H9 (cell line): ENCODE measurements at places on chromosomes 2 and 18. TPM values are rescaled to one million over a fixed set of nuclear protein-coding genes. Genes with fewer than 3 reads are reported as not detected.

DNA sequence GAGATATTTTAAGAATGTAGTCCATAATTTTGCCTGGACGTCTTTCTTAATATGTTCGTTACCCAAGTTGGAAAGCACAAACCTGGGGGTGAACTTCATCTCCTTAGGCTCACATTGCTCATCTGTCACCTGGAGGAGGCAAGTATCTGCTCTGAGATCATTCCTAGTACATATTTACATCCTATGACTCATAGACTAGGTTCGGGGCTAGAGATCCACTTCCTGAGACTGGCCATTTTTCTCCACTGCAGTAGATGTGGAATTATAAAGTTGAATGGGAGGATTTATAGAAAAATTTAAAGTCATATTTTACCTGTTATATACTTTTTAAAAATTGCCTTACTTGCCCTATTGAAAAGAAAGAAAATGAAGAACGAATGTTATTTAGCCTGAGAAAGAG is 77.5 kb upstream of the PROKR1 start:
- H3K4me1 ChIP-seq = no peaks in the 10 kb centered on the region
- H3K27ac ChIP-seq = no peak overlapping the region
- H3K4me3 ChIP-seq = no peak overlapping the region
- DNase-seq = no peak

CHN1 gene
- 33.9 and 37.0 TPM in 2 replicates for total RNA-seq

GRCh38 chr2:197042739-197043196 is 116.3 kb upstream of the PGAP1 start:
- no peaks in the 10 kb centered on the region for H3K27me3 ChIP-seq
- no peaks in the 10 kb centered on the region for H3K36me3 ChIP-seq
- no peak for DNase-seq
- H3K4me1 ChIP-seq = no peaks in the 10 kb centered on the region

- no peak for DNase-seq
- H3K4me3 ChIP-seq = no peak overlapping the region
- no peaks in the 10 kb centered on the region for H3K4me1 ChIP-seq
- H3K36me3 ChIP-seq = no peaks in the 10 kb centered on the region
Measured at GRCh38 chr2:178009813-178010212, 62.8 kb downstream of the PDE11A start.

NOSTRIN gene
- total RNA-seq = not detected in 2 replicates

SOWAHC gene
- total RNA-seq = 20.1 and 20.9 TPM in 2 replicates

GRCh38 chr2:16478434-16479210 is 187.0 kb downstream of the CYRIA start:
- H3K27me3 ChIP-seq = no peaks in the 10 kb centered on the region
- H3K4me3 ChIP-seq = no peak overlapping the region
- no peak overlapping the region for H3K27ac ChIP-seq
- no peaks in the 10 kb centered on the region; the same call in 1 of the 2 replicates for H3K4me1 ChIP-seq
- H3K36me3 ChIP-seq = no peaks in the 10 kb centered on the region

GRCh38 chr2:159138642-159139182 is 147.8 kb downstream of the WDSUB1 start:
- H3K36me3 ChIP-seq = no peaks in the 10 kb centered on the region
- no peak for DNase-seq
- no peak overlapping the region for H3K27ac ChIP-seq
- no peaks in the 10 kb centered on the region for H3K27me3 ChIP-seq
- H3K4me1 ChIP-seq = no peaks in the 10 kb centered on the region

GRCh38 chr2:233439191-233439590 is 84.9 kb downstream of the DGKD start:
- H3K27ac ChIP-seq = no peak overlapping the region
- H3K4me1 ChIP-seq = no peaks in the 10 kb centered on the region
- no peaks in the 10 kb centered on the region for H3K27me3 ChIP-seq
- peaks cover 4% of the 10 kb centered on the region; the same call in 1 of the 2 replicates for H3K36me3 ChIP-seq

- H3K4me1 ChIP-seq = no peaks in the 10 kb centered on the region
- no peak overlapping the region for H3K4me3 ChIP-seq
- no peak for DNase-seq
- no peaks in the 10 kb centered on the region for H3K36me3 ChIP-seq
- H3K27me3 ChIP-seq = no peaks in the 10 kb centered on the region
- H3K27ac ChIP-seq = no peak overlapping the region
Measured at GRCh38 chr2:179938026-179938425, 69.1 kb downstream of the CWC22 start.

GRCh38 chr18:56999823-57000222 is 147.1 kb upstream of the BOD1L2 start:
- H3K4me1 ChIP-seq = no peaks in the 10 kb centered on the region
- H3K36me3 ChIP-seq = no peaks in the 10 kb centered on the region

EHD3 gene
- total RNA-seq = 8.3 TPM in 2 replicates

ADAM23 gene
- 21.4 and 24.2 TPM in 2 replicates for total RNA-seq

DNA sequence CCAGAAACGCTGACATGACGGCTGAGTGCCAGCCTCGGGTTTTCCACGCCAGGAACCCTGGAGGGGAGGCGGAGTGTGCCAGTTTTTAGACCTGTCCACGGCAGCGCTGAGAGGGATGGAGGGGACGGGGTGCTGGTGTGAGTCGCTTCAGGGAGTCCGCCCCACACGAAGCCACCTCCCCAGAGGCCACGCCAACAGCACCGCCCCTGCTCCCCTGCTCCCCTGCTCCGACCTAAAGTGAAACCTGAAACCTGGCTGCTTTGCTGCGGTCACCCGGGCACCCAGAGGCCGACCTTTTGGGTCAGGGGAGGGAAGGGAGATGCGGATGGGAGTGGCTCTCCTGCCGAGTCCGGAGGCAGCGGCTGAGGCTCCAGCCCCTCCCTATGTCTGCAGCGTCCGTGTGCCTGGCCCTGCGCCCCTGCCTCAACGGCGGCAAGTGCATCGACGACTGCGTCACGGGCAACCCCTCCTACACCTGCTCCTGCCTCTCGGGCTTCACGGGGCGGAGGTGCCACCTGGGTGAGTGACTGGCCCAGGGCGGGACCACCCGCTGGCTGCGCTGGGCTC is 38.1 kb downstream of the SNED1 start:
- peak; percentile 78 for DNase-seq
- no peaks in the 10 kb centered on the region for H3K4me1 ChIP-seq
- H3K4me3 ChIP-seq = peak overlapping the region; percentile 42

- no peaks in the 10 kb centered on the region for H3K27me3 ChIP-seq
- no peak for DNase-seq
- peaks cover 4% of the 10 kb centered on the region; the same call in 1 of the 2 replicates for H3K36me3 ChIP-seq
- no peak overlapping the region for H3K27ac ChIP-seq
Measured at GRCh38 chr2:238409341-238410199, 17.2 kb upstream of the ASB1 start.

VIT gene
- 0.15 TPM in 1 of 2 replicates, not detected in the other for total RNA-seq

B3GNT7 gene
- total RNA-seq = 39.1 and 42.2 TPM in 2 replicates

GRCh38 chr2:113283704-113284284 is 5.1 kb upstream of the PAX8 start:
- no peak overlapping the region for H3K27ac ChIP-seq
- DNase-seq = peak; percentile 37
- peaks cover 2% of the 10 kb centered on the region; the same call in 1 of the 2 replicates for H3K4me1 ChIP-seq
- no peaks in the 10 kb centered on the region for H3K36me3 ChIP-seq
